ENCODE measurements at places on chromosomes 12 and 14.

DNA sequence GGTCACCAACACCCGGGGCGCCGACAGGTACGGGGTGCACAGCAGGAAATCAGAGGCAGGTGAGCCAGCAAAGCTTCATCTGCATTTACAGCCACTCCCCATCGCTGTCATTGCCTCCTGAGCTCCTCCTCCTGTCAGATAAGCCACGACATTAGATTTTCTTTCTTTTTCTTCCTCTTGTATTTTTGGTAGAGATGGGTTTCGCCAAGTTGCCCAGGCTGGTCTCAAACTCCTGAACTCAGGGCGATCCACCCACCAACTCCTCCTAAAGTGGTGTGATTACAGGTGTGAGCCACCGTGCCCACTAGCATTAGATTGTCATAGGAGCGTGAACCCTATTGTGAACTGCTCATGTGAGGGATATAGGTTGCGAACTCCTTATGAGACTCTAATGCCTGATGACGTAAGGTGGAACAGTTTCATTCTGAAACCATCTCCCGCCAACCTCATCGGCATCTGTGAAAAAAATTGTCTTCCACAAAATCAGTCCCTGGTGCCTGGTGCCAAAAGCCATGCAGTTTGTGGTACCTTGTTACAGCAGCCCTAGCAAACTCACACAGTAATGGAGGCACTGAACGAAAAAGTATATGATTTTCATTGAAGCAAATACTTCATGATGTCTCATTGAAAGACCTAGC, 1.5 kb downstream of the STYK1 start:
- DNase-seq: no peak

DNA sequence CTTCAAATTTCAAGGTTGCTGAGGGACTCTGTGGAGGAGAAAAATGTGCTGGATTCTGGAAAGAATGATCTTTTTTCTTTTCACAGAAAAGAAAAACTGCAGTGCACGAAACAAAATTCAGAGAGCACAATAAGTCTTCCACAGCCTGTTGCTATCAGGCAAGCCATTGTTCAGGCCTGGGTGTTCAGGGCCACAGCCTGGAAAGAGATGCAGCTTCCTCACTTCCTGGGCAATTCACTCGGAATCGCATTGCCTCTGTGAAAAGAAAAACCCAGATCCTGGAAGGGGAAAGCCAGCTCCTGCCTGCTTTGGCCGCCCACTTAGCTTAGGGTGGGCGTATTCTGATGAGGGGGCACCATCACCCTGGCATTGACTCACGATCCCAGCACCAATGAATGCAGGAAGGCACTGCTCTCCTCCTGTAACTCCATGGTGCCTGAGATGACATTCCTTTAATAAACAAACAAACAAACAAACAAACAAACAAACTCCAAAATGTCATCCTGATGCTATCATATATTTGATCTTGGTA, 863.9 kb downstream of the BCL11B start:
- no peak for DNase-seq

DNA sequence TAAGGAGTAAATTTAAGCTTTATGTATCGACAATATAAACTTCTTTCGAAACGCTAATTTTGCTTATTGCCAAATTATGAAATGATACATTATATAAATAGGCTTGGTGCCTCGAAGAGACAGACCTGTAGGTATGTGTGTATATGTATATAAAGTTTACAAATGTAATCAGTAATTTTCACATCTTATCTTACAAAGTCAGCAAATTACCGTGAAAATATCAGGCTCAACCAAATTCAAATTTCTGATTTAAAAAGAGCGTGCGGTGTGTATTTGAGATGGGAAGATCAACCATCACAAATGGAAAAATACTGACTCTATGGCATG, 605 bp downstream of the ZCRB1 start:
- DNase-seq: no peak

DNA sequence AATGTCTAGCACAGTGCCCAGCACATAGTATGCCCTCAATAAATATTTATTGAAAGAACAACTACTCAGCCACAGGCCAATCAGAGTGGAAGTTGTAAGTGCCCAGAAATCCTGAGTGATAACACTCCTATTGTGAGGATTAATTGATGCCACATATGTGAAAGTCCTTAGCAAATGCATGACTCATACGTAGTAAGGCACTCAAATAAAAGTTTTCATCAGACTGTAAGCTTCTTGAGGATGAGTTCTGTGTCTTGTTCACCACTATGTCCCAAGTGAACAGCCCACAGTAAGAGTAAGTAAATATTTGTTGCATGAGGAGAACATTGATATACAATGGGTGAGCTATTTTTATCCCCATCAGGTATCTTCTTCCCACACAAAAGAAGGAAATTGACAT, 24.7 kb upstream of the ANO6 start:
- no peak for DNase-seq

DNA sequence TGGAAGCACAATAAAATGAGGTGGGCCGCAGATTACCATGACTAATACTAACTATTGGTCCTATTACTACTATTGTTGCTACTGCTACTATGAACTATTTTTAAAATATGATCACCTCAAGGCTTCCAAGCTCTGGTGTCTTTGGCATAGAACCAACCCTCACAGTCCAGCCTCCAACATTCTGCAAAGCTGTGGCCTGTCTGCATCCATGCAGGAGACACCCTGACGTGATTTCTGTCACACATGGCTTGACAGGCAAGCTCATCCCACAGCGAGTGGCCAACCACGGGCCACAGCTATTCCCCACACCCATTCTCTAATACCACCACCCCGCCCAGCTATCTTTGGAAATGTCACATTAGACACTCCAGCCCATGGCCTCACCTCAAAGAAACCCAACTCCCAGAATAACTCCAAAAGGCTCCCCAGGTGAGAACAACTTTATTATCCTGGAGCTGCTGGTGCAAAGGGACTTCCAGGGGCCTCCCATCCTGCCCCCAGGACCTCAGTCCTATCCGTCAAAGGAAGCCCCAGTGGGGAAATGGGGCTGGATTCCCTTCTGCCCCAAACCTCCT, 14.4 kb downstream of the ISCU start:
- DNase-seq: peak; percentile 51

GRCh38 chr14:56115976-56116893, 2.0 kb upstream of the PELI2 start:
- no peak for DNase-seq

GRCh38 chr14:69850086-69850735, 29.0 kb upstream of the SMOC1 start:
- peak; percentile 30 for DNase-seq

- DNase-seq: no peak
Observed at GRCh38 chr12:42002563-42002962, 142.1 kb downstream of the GXYLT1 start.

- DNase-seq: no peak
Observed at GRCh38 chr12:85697003-85697402, 139.2 kb downstream of the RASSF9 start.

DNA sequence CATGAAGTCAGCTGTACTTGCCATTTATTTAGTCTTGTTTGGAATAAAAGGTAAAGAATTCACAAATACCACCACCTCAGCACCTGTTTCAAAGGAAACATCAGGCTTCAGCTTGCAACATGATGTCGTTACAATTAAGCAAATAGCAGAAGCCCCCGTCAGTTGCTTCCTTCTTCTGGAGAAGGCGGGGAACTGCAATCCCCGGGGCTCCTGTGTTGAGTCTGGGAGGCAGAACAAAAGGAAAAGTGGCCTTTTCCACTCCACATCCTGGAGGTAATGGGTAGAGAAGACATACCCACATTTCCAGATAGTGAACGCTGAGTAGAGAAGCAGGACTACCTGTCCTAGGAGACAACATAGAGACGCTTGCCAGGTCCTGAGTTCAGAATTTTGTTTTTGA, 92.8 kb downstream of the DNAH10 start:
- DNase-seq: no peak

- no peak for DNase-seq
Observed at GRCh38 chr12:58139894-58140293, 198.5 kb downstream of the ATP23 start.

GRCh38 chr14:52314595-52315354, 663 bp downstream of the PTGER2 start:
- peak; percentile 43 for DNase-seq

DNA sequence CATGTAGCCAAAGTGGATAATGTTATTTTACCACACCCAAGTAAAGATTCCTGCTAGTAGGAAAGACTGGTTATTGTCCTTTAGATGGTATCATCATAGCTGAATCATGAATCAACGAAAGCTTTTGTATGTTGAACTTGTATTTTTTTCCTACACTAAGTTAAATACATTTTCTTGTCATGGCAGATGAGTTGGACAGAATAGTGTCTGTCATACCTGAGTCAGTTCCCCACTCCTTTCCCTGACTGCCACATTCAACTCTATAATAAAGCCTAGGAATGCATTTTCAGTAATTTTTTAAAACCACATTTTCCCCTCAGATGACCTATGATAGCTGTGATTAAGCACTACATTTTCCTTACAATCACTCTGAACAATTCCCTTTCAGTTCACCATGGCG, 9.3 kb upstream of the PTHLH start:
- DNase-seq: no peak

DNA sequence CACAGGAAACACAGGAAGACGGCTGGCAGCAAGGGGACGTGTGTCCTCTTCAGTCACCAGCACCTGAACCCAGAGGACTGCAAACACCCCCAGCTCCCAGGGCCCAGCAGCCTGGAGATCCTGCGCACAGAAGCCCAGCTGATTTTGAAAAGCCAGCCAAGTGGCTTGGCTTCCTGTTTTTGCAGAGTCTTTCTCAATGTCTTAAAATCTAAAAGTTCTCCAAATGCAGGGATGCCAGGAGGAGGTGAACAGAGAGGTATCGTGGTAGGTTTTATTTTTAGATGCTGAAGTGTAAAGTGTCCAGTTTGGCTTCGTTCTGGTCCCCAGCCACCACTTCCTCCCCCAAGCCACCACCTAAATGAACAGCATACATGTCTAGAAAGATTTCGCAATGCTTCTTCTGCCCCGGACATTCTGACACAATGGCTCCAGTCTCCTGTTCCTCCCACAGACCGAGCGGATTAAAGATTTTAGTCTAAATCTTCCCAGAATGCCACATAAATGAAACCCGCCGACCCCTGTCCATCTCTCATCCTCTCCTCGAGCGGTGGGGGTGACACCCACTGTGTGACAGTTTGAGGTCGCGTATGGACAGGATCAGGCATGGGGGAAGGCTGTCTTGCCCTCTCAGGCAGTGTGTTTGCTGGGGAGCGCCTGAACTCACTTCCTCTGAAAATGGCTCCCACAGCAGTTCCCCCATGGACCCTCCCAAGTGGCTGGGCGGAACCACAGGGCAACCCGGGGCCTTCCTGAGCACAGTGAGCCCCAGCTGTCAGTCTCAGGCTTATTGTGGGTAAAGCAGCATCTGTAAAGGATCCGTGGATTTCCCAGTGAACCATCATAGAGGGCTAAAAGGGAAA, 41.6 kb downstream of the ITPK1 start:
- DNase-seq: peak; percentile 45

DNA sequence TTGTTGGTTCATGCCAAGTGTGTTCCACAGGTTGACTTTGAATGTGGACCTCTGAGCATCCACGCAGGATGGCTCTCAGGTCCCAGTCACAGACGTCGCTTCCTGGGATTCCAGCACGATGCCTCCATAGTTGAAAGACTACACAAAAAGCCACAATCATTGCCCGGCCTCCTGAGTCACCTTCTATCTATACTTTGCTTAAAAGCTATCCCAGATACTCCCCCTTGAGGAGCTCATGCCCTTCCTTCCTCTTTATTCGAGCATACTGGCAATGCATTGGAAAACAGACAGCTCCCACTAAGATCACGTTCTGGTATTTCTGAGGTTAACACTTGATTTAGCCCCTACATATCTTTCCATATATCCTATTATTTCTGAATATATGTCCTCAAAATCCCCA, 40.1 kb downstream of the ZNF664 start:
- DNase-seq: no peak

DNA sequence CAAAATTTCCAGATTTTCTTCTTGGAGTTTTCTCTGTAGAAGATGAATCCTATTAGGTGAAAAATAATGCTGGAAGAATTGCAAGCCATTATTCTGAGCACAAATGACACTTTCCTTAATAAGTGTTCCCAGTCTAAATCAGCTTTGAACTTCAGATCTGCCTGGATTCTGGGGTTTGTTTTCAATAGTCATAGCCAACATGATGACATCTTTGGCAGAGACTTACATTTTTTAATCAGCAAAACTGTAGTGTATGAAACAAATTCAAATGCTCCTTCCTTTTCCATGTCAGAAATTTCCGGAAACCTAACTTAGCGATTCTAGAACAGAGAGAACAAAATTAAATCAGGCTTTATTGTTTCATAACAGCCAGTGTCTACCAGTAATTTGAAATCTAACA, 88.5 kb downstream of the TSPAN8 start:
- no peak for DNase-seq

- no peak for DNase-seq
Observed at GRCh38 chr12:61452076-61452475, 808.1 kb upstream of the USP15 start.

DNA sequence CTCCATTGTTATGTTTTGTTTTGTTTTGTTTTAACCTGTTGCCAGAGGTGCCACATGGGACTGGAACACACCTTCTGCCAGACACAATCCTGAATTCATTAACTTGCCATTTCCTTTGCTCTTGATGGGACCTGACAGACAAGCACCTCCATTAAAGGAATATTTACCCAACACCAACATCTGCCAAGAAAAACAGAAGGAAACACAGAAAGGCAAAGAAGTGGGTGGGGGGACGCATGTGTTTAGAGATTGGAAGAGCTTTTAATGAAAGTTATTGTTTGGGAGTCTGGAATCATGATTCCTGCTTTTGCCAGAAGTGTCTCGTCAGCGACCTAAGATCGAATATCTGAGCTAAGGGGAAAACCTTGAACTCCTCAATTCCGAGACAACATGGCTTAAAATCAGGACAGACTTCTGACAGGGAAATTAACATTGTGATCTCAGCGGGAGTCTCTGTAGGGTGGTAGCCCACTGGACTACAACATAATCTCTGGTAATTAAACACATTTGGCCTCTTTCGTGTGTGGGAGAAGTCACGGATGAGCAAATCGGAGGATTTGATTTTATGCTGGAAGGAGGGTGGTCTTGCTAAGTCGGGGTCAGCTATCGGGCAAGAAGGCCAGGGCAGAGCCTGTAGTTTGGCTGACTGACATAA, 210.4 kb upstream of the FAR2 start:
- DNase-seq: peak; percentile 24

GRCh38 chr14:76929927-76930326, 98.6 kb downstream of the IRF2BPL start:
- DNase-seq: no peak

- DNase-seq: no peak
Observed at GRCh38 chr12:107111314-107111713, 18.0 kb upstream of the CRY1 start.

GRCh38 chr12:3329361-3329760, 161.6 kb upstream of the PRMT8 start:
- DNase-seq: no peak
